LoVo (cell line): ENCODE measurements at places on chromosomes 4 and X.

DNA sequence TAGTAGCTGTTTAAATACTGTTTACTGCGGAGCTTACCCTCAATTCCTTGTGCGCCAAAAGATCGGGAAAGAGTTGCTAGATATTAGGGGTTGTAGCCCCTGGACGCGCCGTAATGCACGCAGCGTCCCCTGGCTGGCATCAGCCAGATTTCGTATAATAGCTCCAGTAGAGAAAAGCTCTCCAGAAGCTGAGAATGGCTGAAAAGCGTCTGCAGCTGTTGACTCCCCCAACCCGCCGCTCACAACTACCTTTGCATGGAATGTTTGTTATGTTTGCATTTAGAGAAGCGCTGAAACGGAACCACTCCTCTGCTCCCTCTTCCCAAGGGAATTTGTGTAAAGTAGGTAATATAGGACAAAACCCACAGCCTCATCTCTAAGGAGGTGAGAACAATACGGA is 3.7 kb downstream of the DOCK11 start:
- no peak for DNase-seq

DNA sequence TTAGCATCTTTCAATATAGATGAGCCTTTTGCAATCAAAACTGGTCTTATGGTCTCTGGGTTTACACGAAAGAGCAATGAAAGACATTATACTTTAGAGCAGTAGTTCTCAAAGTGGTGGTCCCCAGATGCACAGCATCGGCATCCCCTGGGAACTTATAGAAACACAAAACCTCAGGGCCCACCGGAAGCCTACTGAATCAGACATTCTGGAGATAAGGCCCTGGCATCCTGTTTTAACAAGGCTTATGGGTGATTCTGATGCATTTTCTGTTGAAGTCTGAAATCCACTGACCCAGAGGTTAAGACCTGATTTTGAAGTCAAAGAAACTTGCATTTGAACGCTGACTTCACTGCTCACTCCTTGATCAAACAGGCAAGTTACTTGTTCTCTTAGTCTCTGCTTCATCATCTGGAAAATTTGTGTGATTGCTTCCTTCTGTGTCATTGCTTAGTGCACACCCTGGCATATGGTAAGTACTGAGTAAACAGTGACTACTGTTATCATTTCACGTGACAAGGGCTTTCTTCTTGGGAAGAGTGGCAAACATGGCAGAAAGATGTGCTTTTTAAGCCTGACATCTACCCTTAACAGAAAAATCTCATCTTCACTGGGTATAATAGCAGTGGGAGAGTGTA is 14.5 kb downstream of the CHRNA9 start:
- peak; percentile 11 for DNase-seq

GRCh38 chrX:1658071-1658491 is 43.2 kb downstream of the ASMT start:
- DNase-seq, result no peak

- DNase-seq, result no peak
Observed at GRCh38 chr4:65661471-65661870, 8.8 kb downstream of the EPHA5 start.

DNA sequence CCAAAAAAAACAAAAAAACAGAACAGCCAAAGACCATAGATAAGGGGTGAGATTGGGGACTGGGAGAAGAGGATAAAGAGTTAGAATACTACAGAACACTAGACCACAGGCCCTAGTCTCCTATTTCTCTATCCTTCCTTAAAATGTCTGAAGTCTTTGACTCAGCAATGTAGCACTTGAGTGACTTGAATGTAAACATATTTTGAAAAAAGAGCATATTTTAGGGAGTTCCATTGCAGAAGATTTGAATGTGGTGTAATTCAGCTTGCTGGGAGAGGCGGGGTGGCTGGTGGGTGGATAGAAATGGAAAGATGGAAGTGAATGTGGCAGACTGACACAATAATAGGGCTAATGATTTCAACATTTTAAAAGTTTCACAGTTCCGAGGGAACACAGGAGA is 144.9 kb downstream of the CHIC2 start:
- no peak for DNase-seq

- DNase-seq, result no peak
Observed at GRCh38 chrX:369563-370101, 17.1 kb downstream of the PPP2R3B start.

- no peak for DNase-seq
Observed at GRCh38 chr4:139740531-139741041, 75.0 kb downstream of the MGST2 start.

- DNase-seq, result peak; percentile 1
Observed at GRCh38 chrX:119398974-119399771, at the start of gene SLC25A43. SLC25A43 (plus strand) TSS chrX:119399336; CDS start chrX:119399404, 68 bp downstream.

DNA sequence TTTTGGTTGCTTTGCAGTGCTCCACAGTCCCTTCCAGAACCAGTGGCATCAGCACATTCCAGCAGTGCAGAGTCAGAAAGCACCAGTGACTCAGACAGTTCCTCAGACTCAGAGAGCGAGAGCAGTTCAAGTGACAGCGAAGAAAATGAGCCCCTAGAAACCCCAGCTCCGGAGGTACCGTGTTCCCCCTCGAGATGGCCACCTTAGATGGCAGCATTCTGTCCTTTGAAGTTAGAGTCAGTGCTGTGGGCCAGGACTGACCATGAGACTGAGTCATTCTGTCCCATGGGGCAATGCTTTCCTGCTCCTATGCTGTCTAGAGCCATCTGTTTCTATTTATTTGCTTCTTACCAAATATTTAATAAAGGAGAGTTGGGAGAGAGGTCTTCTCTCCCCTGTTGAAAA is 112.3 kb downstream of the KLHL8 start:
- no peak for DNase-seq

DNA sequence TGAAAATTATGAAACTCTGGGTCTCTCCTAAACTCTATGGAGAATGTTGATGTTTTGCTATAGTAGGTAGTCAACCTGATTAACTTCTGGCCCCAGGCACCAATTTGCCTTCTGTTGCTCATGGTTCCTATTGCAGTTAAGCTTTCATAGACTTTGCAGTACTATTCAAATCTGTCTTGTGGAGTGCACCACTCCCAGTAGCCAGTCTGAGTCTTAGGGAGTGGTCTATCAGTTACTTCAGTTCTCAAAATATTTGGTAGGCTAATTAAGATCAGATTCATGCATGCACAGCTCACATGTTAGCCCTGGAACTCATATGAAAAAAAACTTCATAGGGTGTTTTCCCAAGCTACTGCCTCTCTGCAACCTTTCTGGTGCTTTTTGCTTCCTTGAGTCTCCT is 53.3 kb downstream of the BMP15 start:
- no peak for DNase-seq

GRCh38 chr4:95272036-95272435 is 276.7 kb downstream of the UNC5C start:
- no peak for DNase-seq

DNA sequence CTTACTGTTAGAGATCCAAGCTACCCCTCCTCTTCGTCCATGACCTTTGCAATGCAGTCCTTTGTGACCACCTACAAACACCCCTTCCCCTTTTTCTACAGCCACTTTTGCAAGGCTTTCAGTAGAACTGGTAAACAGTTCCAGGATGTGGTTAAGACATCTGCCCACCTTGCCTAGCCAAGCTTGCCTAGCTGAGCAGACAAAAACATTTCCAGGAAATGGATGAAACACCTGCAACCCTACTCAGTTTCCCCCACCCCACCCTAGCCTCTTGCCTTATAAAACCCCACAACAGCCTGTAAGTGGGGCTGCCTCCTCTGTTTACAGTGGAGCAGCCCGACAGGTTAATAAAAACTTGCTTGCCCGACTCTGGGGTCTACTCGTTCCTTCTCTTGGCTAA is 133.8 kb downstream of the ZC4H2 start:
- DNase-seq, result no peak

- DNase-seq, result no peak
Observed at GRCh38 chrX:1249101-1249887, 19.3 kb upstream of the CSF2RA start.

DNA sequence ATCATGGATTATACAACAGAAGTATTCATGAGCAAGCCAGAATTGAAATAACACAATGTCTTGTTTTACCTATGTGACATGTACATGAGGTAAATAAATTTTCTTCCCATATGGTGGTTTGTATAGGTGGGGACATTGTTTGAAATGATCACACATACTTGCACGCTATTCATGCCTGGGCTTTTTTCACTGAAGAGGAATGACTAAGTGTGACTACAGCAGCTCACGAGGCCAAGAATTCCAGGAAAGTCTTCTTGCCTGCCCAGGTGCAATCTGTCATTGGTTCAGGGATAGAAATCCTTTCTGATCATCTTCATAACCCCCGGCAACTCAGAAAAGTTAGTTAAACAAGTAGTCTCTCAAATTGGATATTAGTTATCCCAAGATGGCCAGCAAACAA is 36.3 kb upstream of the AREG start:
- DNase-seq, result no peak

DNA sequence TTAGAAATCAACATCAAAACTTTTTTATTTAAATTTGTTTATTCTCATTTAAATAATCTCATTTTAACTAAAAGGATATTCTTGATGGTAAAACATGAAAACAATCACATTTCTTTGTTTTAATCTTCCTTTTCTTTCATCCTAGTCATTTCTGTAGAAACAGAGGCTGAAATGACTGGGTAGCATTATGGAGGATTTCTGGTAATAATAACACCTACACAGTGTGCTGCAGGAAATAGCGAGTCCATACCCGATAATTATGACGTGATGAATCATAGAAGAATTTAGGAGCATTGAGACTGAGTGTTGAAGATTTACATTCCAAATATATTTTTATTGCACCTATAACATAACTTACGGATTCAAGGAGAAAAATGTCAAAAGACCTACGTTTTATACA is 31.4 kb upstream of the BBS12 start:
- DNase-seq, result no peak

GRCh38 chr4:4637710-4638109 is 95.9 kb upstream of the STX18 start:
- DNase-seq, result no peak

DNA sequence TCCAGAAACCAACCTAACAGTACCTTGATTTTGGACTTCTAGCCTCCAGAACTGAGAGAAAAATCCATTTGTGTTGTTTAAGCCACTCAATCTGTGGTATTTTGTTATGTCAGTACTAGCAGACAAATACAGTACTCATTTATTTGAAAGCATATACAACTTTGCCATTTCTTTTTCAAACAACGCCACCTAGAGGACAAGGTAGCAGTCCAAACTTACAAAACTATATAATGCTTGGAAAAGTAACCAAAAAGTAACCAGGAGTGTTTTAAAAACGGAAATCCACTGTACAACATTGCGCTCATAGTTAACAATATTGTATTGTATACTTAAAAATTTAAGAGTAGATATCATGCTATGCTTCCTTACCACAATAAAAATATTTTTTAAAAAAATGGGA is 37.0 kb upstream of the FGF13 start:
- DNase-seq, result no peak

DNA sequence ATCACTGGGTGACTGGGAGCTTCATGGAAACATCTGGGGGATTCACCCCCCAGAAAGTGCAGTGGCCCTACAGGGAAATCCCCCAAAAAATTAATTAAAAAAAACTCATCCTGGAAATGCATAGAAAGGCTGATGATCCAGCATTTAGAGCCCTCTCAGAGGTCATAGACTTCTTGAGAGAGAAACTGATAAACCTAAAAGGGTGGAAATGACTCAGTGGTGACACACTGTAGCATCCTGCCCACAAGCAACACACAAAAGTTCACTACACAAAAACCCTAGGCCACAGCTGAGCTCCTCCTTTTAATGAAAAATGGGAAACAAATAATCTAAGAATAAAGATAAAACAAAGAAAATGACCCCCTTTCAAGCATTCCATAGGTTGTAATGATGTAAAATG is 911.5 kb downstream of the GLUD2 start:
- DNase-seq, result no peak
